ENCODE measurements at places on chromosomes 16 and 17.

- no peak for DNase-seq
Observed at GRCh38 chr17:10192972-10193371, 5.4 kb downstream of the GAS7 start.

DNA sequence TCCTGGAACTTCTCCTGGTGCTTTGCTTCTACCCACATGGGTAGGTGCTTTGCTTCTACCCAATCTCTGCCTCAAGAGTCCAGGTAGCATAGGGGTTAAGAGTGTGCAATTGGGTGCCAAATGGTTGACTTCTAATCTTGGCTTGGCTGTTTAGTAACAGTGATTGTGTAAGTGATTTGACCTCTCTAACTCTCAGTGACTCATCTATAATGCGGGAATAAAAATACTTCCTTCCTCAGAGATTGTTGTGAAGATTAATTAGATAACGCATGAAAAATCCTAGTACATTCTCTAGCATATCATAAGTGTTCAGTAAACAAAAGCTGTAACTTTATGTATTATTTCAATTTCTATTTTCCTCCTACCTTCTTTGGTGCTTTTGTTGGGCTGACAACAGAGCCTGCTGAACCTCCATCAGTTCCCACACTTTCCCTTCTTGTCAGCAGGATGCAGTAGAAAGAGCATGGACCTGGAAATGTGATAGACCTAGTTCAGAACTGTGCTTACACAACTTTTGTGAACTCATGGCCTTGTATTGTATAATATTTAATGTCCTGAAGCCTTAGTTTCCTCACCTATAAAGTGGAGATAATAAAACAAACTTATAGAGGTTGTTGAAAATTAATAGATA lies 72.9 kb upstream of the SMIM36 start:
- DNase-seq = no peak

DNA sequence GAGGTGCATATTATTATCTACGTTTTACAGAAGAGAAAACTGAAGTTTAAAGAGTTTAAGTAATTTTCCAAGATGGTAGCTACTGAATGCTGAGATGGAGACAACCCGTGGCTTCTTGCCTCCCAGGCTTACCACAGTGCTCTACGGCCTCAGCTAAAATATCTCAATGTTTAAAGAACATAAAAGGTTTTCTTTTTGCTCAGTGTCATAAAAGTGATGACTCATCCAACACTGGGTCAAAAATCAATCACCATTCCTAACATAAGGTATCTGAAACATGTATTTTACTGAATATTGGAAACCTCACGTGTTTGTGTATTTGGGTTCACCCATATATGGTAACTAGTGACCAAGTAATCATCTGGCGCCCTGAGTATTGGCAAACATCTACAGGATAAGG lies 18.4 kb downstream of the ABCA9 start:
- DNase-seq = no peak

- no peak for DNase-seq
Observed at GRCh38 chr17:45156242-45156641, 5.4 kb upstream of the HEXIM2 start.

- no peak for DNase-seq
Observed at GRCh38 chr16:78750611-78751010, 651.2 kb downstream of the WWOX start.

DNA sequence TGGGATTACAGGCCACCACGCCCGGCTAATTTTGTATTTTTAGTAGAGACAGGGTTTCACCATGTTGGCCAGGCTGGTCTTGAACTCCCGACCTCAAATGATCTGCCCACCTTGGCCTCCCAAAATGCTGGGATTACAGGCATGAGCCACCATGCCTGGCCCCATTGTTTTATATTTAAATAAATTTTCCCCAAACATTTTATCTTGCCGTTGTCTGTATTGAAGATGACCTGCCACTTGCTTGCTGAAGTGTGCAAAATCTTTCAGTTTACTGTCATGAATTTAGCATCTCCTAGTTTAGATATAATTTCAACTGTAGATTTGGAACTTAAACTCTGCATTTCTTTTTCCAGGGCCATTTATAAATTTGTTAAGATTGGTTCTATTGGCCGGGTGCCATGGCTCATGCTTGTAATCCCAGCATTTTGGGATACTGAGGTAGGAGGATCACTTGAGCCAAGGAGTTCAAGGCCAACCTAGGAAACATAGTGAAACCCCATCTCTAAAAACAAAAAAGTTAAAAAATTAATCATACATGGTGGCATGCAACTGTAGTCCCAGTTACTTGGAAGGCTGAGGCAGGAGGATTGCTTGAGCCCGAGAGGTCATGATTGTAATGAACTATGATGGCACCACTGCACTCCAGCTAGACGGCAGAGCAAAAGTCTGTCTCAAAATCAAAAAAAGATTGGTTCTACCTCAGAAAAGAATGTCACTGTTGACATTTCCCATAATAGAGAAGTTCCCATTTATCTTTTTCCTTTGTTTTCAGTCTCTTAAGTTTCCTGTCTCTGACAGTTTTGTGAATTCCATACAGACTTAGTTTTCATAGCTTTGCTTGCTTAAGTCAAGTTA lies 84.4 kb downstream of the VMP1 start:
- DNase-seq = no peak

Data from NCI-H1105 (cell line).